H1 (cell line): ENCODE measurements at places on chromosomes 7 and 10. TPM values are rescaled to one million over a fixed set of nuclear protein-coding genes. Genes with fewer than 3 reads are reported as not detected.

The NUTM2D gene
- total RNA-seq = 1.5 and 2.2 TPM in 2 replicates

The CPN1 gene
- 0.15 TPM in 1 of 2 replicates, not detected in the other for total RNA-seq

The SBDS gene
- 27.5 and 27.9 TPM in 2 replicates for total RNA-seq

The KMT2C gene
- 40.3 and 40.8 TPM in 2 replicates for total RNA-seq
